Aorta (tissue), 5 donors: ENCODE measurements at places on chromosomes 11 and 22.

DNA sequence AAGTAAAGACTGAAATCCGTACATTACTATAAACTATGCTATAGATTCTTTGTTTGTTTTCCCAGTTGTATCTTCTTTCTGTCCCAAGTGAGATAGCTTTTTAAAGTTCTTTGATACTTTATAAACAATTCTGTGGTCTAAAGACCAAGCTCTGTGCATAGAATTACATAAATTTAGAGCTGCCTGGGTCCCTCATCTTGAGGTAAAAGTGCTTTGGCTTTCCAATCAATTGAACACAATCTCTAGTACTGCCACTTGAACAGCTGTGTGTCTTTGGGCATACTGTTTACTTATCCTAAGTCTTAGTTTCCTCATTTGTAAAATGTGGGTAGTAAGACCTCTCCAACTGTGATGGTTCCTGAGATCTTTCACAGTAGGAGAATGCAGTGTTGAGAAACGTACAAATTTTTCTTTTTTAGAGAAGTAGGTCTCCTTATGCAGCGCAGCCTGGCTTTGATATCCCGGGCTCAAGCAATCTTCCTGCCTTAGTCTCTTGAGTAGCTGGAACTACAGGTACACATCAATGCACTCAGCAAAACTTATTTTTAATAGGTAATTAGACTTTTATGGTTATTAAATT lies 2.5 kb upstream of the EED start:
- DNase-seq, result no peak

GRCh38 chr11:85048801-85049200 lies 578.3 kb downstream of the DLG2 start:
- no peak for DNase-seq

DNA sequence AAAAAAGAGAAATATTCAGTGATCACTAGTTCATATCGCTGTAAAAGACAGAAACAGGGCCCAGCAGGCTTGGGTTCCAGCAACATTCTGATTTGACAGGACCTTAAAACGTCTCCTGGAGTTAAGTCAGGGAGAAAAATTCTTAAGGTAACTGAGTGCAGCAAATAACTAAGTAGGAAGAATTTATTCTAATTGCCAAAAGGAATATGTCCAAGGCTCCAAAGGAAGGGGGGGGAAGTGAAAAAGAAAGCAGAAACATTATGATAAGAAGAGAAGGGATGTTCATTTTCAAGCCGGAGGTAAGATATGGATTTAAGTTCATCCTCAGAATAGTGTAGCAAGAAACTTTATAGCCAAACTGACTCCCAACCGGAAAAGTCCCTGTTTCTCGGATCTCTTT lies 90.4 kb downstream of the WT1 start:
- no peak for DNase-seq

- no peak for DNase-seq
Observed at GRCh38 chr22:48097723-48098122, 1335.3 kb downstream of the TBC1D22A start.

- DNase-seq, result peak; percentile 32
Observed at GRCh38 chr11:119110439-119110838, 3.3 kb downstream of the C2CD2L start.

GRCh38 chr11:102780491-102780918 lies at the start of gene MMP10:
Gene MMP10, minus strand, starts transcription at chr11:102780628. Its CDS starts 37 bp downstream, at chr11:102780591.
- no peak for DNase-seq

- no peak for DNase-seq
Observed at GRCh38 chr11:104705490-104706190, 192.6 kb downstream of the CASP12 start.

DNA sequence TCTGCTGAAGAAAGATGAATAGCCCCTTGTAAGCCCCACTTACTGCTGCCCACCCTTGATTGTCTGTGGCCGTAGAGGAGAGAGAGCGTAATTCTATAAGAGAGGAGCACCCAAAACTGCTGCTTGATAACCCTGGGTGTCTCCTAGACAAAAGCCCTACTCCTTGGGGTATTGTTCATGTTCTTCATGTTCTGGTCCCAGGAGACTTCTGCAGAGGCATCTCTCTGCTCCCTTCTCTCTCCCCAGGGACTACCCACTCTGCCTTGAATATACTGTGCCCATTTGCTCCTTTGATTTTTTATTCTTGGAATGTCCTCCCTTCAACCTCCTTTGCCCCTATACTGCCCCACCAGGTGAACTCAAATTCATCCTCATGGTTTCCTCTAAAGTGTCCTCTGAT lies 417.8 kb upstream of the CADM1 start:
- DNase-seq, result no peak
